ENCODE measurements at places on chromosomes 2 and 18. TPM values are rescaled to one million over a fixed set of nuclear protein-coding genes. Genes with fewer than 3 reads are reported as not detected.

The CREG2 gene
- 0.62 TPM for total RNA-seq

The PRKAG3 gene
- not detected for total RNA-seq

The ALLC gene
- not detected for total RNA-seq

The SERPINB12 gene
- total RNA-seq: not detected

The LYPD6B gene
- not detected for total RNA-seq

The LCT gene
- not detected for total RNA-seq

The TACR1 gene
- total RNA-seq: not detected

The UGT1A8 gene
- not detected for total RNA-seq

The ABCG8 gene
- not detected for total RNA-seq

- no peak for DNase-seq
Measured at GRCh38 chr2:197167608-197168314, 142.8 kb downstream of the ANKRD44 start.

- no peak for DNase-seq
Measured at GRCh38 chr2:212733273-212733672, 194.7 kb upstream of the ERBB4 start.

DNA sequence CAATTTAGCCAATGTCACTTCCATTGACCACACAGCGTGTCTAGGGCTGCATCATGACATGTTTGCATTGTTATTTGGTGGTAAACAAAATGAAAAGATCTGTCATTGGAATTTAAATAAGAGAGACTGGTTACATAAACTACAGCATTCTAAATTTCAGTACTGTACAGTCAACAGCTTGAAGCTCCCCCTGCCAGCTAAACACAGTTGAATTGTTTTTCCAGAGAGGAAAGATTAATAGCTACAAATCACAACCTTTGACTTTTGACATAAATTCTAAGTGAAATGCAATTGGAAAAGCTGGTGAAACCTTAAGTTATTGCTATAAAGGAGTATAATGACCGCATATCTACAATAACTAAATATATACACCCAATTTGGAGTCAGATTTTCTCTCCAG lies 1600.0 kb upstream of the ACVR2A start:
- no peak for DNase-seq

- DNase-seq: no peak
Measured at GRCh38 chr2:5253263-5253662, 438.9 kb upstream of the SOX11 start.

GRCh38 chr2:52703004-52703403 lies 1064.6 kb upstream of the CHAC2 start:
- no peak for DNase-seq

GRCh38 chr18:73944715-73945114 lies 202.9 kb downstream of the FBXO15 start:
- DNase-seq: no peak

- peak; percentile 11 for DNase-seq
Measured at GRCh38 chr2:67255933-67256615, 141.1 kb upstream of the ETAA1 start.

- DNase-seq: no peak
Measured at GRCh38 chr2:101420623-101421022, 33.3 kb upstream of the CREG2 start.

DNA sequence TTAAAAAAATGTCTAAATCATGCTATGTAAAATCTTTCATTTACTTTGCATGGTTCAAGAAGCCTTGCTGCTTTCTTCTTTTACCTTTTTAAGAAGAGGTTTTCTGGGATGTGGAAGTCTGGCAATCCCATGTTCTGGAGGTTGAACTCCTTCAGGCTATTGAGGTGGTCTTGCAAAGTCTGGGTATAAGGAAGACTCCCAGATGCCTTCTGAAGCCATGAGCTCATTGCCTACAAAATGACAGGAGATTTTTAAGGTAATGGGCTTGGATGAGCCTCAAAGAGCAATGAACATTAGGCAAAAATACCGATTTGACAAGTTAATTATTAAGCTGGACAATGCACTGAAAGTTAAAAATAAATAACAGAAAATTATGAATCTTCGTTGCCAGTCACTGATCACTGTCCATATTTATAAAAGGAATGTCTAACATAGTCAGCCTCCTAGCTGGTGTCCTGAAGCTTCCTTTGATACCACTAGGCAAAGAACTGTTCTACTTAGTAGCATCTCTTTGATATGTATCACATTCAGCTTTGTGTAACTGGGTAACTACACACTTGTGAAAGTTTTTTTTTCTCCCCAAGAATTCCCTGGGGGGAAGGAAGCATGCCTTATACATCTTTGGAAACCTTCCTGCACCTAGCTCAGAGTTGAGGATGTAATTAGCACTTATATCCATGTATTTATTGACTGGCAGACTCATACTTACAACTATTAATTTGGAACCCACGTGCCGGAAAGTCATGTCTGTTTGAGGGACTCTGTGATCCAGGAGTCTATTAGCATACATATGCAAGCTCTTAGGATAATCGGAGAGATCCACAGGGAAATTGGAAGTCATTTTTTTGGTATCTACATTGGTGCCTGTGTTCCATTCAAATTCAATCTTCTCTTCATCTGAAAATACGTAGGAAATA lies 29.3 kb downstream of the APOB start:
- no peak for DNase-seq

- DNase-seq: peak; percentile 60
Measured at GRCh38 chr2:47002480-47003381, 87.1 kb upstream of the MCFD2 start.

GRCh38 chr18:2880473-2880872 lies 33.7 kb downstream of the EMILIN2 start:
- DNase-seq: no peak

DNA sequence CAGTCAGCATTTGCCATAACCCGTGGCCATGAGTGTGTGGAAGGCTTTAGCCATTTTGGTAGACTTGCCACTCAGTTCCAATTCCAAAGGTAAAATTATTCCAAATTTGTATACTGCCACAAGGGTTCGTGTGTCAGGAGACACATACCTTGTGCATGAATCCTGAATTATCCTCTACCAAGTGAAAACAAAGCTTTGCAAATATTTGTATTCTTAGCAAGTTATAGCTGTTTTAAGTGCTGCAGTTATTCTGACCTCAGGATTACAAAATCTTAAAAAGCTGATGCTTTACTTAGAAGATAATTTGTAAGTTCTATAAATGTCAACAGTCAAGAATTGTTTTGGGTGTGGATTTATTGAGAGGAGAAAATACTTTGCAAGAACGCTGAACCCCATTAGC lies 100.6 kb downstream of the ANTXR1 start:
- DNase-seq: no peak

GRCh38 chr2:55885127-55885943 lies 38.2 kb downstream of the EFEMP1 start:
- DNase-seq: peak; percentile 92

DNA sequence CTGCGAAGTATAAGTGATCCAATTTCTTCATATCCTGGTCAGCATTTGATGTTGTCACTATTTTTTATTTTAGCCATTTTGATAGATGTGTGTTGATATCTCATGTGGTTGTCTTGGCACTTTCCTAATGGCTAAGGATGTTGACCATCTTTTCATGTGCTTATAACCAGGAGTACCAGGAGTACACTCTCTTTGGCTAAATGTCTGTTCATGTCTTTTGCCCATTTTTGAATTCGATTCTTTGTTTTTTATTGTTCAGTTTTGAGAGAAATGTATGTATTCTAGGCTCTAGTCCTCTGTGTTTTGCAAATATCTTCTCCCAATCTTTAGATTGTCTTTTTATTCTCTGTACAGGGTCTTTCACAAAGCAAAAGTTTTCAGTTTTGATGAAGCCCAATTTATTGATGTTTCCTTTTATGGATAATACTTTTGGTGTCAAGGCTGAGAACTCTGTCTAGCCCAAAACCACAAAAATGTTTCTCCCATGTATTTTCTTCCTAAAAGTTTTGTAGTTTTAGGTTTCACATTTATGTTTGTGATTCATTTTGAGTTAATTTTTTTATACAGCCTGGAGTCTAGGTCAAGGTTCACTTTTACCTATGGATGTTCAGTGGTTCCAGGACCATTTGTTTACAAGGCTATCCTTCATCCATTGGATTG lies 65.4 kb downstream of the SDC1 start:
- no peak for DNase-seq

DNA sequence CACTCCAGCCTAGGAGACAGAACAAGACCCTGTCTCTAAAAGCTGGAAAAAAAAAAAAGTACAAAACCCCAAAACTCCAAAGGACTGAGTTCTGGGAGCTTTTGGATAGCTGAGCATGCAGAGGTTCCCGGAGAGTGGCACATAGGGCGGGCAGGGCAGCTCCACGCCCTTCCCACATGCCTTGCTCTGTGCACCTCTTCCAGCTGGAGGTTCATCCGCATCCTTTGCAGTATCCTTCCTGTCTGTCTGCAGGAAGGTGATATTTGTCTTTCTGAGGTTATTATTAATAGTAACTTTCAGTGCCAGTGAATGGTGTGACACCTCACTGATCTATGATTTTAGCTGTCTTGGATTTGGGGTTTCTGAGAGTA lies 70.2 kb downstream of the INPP4A start:
- no peak for DNase-seq

GRCh38 chr18:36314098-36314497 lies 16.6 kb downstream of the FHOD3 start:
- no peak for DNase-seq

DNA sequence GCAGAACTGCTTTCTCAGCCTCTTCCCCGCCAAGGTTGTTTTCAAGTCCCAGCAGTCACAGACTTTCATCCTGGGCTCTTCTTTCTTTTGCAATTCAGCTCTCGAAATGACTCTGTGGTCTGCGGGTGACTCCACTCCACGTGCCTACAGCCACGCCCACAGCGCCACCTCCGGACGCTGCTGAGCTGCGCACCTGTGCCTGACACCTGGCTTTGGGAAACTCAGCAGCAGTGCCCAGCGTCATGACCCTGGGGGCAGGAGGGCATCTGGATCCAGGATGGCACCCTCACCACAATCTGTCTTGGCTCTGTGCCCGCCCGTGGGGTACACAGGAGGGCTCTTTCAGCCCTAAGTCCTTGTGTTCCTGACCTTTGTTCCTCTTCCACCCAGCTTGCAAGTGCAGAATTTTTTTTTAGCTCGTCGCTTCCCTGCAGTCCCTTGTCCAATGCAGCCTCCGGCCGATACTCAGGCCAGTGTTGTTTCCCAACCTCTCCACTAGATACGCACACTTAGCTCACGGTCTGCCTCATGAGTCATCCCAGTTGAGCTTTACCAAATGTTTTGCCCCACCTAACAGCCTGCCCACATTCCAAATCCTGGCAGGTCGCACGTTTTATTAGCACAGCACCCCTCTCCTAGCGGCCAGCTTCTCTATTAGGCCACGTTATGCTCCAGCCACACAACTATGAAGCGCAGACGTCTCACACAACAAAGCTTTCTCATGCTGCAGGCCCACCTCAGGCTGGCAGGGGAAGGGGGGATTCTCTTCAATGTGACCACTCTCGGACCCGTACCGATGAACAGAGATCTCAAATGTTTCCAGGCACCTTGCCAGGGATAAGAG lies 6.5 kb upstream of the CAPN10 start:
- peak; percentile 95 for DNase-seq

DNA sequence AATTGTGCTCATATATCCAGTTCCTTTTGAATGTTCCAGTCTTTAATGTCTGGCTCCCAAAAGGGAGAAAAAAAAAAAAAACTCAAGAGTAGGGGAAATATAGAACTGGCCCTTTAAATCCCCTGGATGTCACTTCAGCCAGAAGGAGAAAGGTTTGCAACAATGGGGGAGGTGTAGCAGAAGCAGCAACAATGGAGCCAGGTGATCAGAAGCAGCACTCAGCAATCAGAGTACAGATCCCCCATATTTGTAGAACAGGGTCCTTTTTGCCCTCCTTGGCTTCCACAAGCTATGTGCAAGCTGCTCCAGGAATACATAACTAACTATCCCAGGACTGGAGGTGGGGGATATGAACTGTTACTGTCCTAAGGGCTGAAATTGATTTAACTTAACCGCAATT lies 25.8 kb upstream of the ZNF397 start:
- DNase-seq: no peak

DNA sequence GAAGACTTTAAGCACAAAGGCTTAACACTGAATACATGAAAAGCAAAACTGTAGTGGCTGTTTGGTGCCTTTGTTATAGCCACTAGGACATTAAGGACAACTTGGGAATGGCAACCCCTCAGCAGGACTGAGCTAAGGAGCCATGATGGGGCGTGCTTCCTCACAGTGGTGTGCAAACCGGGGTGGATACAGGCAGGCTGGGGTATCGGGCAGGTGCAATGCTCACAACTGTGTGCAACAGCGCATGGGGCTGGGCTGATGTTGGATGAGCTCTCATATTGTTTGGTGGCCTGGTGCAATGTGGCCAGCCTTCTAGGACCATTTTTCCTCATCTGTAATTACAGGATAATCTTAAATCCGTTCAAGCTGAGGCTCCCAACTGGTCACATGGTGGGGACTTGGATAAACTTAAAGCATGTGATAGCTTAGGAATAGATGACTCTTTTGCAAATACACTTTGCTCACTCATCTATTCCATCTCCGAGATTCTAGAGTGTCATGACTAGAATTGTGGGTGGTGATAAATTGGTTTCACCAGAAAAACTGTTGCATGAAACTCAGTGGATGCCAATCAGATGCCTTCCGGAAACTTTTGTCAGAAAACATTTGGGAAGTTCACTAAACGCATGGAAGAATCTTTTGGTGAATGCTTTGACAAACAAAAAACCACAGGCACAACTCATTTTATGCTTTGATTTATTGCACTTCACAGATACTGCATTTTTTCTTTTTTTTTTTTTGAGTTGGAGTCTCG lies 116.5 kb downstream of the PXDN start:
- no peak for DNase-seq

DNA sequence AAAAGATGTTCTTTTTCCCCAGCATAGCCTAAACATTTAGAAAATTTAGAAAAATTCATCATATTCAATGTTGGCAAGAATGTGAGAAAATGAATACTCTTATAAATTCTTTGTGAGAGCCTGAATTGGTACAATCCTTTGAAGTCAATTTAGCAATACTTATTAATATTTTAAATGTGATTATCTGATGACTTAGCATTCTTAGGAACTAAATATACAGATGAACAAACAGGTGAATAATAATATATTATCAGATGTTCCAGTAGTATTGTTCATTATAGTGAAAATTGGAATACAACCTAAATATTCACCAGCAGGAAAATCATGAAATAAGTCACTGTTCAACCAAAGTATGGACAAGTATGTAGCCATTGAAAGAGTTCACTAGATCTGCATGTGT lies 55.5 kb upstream of the MEIS1 start:
- DNase-seq: no peak

DNA sequence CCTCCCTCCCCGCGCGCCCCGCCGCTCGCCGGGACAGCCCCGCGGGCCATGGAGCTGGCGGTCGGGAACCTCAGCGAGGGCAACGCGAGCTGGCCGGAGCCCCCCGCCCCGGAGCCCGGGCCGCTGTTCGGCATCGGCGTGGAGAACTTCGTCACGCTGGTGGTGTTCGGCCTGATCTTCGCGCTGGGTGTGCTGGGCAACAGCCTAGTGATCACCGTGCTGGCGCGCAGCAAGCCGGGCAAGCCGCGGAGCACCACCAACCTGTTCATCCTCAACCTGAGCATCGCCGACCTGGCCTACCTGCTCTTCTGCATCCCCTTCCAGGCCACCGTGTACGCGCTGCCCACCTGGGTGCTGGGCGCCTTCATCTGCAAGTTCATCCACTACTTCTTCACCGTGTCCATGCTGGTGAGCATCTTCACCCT lies 865 bp downstream of the GALR1 start:
- no peak for DNase-seq

- DNase-seq: no peak
Measured at GRCh38 chr2:46435796-46436360, 43.5 kb upstream of the TMEM247 start.

GRCh38 chr2:224940618-224941017 lies 101.7 kb downstream of the DOCK10 start:
- no peak for DNase-seq

Data from A172 (cell line).